Myocyte (in vitro differentiated cells): ENCODE measurements at places on chromosomes 4 and X.

DNA sequence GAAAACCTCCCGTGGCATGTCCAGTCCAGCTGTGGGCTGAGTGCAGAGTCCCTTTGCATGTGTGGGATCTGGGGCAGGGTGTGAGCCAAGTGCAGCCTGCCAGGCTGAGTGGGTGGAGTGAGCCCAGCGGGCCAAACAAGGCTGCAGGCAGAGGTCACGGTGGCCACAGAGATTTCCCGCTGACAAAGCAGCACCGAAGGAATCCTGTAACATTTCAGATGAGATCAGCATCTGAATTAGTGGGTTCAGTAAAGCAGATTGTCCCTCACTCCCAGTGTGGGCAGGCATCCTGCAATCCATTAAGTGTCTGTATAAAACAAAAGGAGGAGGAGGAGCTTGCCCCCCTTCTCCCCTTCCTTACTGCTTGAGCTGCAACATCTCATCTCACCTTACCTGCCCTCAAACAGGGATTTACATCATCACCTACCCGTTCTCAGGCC is 324.4 kb downstream of the FAT4 start:
- peak; percentile 58 for DNase-seq

- no peak for DNase-seq
Measured at GRCh38 chr4:20193141-20193936, 58.4 kb upstream of the SLIT2 start.

DNA sequence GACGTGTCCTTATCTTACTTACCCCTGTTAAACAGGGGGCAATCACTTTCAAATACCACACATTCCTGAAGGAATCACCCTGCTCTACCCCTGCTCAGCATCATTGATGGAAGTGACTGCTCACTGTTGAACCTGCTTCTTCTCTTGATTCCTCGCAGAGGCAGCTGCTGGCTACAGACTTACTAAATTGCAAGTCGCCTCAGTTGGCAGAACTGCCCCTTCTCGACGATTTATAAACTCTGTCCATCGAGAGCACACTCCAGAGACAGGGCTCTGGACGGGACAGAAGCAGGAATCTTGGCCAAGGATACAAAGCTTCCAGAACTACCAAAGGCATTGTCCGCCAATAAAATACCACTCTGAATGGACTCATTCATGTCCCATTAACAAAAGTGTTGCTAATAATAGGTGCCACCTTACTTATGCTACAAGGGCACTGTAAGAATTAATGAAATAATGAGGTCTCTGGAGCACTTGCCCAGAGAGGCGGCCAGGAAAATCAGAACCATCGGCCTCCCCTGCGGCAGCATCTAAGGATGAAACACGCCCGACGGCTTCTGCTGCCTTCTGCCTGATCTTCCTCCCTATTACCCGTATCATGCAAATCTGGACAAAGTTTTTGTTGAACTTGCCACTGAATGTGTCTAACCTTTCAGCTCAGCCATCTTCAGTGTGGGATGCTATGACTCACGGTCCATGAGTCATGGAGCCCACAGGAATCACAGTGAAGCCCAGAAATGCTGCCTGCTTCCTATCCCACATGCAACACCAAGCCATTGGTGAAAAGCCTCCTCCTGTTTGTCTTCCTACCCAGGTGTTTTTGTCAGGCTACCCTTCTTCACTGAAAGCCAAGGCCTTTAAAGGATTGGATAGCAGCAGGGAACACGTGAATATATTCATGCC is 164.9 kb downstream of the MAML3 start:
- peak; percentile 85 for DNase-seq

DNA sequence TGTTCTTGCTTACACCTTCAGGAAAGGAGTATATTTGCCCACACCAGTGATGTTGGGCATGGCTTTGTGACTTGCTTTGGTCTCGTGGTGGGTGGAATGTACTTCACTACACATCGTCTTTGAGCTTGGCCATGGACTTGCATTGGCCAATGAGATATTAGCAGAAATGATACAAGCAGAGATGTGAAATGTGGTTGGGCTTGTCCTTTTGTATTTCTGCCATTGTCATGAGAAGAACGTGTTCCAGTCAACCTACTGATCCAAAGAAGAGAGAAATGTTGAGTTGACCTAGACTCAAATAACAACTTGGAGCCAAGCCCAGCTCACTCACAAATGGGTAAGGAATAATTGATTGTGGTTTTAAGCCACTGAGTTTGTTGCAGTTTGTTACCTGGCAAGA is 138.4 kb upstream of the ARX start:
- no peak for DNase-seq

DNA sequence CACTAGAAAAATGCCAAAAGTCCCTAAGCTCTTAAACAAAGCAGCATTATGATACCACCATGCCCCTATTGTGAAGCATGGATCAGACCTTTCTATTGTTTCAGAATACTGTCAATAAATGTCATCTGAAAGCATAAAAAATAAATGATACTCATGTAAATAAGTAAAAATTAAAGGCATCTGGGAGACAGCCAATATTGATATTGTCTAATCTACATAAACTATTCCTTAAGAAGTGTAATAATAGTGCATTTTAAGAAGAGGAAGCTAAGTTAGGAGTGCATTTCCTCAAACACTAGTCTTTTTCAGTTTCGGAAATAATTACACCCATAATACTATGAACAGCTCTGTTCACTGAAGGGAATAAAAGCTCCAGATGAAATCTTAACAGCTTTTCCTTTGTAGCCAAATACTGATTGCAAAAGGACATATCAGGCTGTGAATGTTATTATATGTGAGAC is 181.6 kb downstream of the SPOCK3 start:
- no peak for DNase-seq
